ENCODE measurements at places on chromosomes 16 and 17.

DNA sequence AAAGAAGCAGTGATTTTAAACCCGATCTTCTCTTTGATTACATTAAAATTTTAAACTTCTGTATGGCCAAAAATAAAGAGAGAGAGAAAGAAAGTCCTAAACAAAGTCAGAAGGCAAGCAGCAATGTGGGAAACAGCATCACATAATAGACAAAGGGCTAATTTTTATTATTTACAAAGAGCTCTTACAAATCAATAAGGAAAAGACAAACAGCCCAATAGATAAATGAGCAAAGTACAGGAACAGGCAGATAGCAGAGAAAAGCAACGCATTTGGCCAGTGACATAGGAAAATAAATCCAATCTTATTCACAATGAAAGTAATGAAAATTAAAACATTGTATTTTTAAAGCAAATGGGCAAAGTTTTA is 93.1 kb downstream of the SALL1 start:
- no peak for DNase-seq

GRCh38 chr16:78444-79150 is 572 bp downstream of the MPG start:
- no peak for DNase-seq

- peak; percentile 63 for DNase-seq
These were observed 596 bp downstream of the MSL1 start for GRCh38 chr17:40122136-40122998.

- peak; percentile 65 for DNase-seq
These were observed at the start of gene NAE1 for GRCh38 chr16:66830422-66831404. TSS of gene NAE1 (minus strand) at chr16:66830976. CDS start at chr16:66830899, 77 bp downstream.

GRCh38 chr17:16378636-16379282 is 2.1 kb upstream of the UBB start:
- DNase-seq: no peak

GRCh38 chr17:47962901-47963300 is 5.2 kb upstream of the PRR15L start:
- no peak for DNase-seq

DNA sequence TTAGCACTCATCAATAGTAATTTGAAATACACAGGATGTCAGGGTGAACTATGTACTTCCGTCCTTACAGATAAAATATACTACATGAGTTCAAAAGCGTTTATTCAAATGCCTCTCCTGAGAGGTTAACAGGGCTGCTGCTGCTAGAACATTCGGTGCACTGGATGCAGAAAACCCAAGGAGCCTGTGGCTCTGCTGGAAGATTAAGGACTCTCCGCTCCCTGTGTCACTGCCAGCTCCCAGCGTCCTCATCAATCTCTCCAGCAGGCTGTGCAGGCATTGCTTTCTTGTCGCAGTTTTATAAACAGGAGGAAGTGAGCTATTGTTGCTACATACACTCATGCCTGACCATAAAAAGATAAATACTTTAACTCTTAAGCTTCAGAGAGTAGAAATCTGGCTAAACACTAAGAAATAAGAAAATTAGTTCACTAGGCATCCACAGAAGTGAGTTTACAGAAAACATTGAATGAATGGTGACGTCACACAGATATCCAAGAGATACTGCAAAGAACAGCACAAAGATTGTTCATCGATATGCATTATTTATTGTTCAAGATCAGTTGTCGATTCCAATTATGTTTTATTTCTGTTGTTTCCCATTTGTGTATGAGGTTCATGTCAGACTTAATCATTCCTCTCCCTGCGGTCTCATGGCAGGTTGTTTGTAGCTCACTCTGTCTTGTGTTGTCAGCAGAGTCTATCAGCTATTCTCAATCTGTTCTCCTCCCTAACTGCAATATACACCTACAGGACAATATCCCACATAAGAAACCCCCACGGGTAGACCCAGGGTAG is 127.9 kb upstream of the MON1B start:
- DNase-seq: no peak

DNA sequence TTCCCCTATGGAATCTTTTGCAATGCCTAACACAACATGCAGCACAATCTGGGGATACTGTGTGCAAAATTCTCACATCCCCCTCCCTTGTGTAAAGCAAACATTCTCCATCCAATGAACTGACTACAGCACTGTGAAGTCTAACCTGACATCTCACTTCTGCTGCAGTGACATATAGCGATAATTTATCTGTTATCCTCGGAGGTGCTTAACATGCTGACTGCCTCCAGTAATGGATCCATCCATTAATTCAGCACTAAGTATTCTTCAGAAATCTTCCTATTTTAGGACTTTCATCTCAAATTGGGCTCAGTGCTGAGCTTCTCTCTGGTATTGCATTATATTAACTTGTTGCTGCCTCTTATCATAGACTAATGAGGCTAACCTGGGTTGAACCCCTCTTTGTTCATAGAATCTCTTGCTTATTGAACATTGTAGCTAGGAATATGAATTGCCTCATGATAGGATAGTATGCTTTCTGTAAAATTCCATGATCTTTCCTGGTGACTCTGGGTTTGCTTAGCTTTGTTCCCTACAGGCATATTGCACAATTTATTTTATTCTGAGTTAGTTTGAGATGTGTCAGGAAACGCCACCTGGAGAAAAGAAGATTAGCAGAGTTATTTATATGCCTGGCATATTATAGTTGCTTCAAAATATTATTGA is 187.9 kb downstream of the CNTNAP4 start:
- DNase-seq: no peak

DNA sequence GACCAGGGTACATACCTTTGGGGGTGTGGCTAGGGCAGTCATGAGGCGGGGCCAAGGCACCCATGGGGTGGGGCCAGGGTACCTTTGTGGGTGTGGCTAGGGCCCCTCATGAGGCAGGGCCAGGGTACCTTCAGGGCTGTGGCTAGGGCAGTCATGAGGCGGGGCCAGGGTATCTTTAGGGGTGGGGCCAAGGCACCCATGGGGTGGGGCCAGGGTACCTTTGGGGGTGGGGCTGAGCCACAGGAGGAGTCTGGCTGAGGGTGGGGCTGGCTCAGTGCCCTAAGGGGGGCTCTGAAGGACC is 3.5 kb downstream of the GNG13 start:
- no peak for DNase-seq

DNA sequence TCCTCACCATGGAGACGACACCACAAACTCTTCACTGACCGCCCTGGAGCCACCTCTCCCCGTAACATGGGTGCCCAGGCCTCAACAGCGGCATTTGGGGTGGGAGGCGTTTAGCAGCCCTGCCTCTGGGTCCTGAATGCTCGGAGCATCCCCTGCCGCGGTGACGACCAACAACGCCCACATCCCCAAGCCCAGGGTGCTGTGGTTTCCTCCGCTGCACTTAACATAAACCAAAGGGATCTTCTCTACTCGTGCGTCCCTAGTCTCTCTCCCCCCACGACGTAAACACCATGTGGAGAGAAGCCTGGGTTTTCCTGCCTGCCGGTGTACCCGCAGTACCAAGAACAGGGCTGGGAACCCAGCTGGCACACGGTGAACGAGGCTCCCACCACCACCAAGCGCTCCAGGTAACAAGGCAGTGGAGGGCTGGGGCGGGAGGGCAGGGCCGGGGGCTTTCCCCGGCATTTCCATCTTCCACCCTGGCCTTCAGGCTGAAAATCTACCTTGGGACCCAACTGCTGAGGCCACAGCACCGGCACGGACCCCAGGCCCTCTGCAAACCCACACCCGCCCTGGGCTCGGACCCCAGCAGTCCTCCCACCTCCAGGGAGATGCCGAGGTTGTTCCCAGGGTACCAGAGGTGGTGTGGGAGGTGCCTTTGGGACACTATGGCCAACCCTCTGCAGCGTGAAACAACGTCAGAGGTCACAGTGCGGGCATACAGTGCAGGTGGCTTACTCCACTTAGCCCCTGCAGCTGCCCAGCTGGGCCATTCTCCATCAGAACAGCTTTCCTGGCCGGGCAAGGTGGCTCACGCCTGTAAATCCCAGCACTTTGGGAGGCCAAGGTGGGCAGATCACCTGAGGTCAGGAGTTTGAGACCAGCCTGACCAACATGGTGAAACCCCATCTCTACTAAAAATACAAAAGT is 54.3 kb downstream of the TIMM22 start:
- DNase-seq: no peak

DNA sequence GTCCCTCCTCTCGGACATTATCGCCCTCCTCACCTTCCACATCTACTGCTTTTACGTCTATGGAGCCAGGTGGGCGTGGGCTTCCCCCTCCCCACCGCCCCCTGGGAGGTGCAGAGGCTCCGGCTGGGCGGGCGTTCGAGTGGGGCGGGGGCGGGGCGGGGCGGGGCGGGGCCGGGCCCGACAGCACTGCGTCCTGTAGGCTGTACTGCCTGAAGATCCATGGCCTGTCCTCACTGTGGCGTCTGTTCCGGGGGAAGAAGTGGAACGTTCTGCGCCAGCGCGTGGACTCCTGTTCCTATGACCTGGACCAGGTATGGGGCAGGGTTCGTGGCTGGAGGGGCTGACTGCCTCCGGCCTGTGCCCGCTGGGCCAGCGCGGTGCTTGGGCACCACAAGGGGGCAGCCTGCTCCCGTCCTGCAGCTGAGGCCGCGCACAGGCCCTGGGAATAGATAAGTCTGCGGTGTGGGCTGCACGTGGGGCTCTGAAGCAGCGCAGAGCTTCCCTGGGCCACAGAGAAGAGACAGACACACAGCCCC is 9.2 kb downstream of the PIGQ start:
- peak; percentile 72 for DNase-seq

DNA sequence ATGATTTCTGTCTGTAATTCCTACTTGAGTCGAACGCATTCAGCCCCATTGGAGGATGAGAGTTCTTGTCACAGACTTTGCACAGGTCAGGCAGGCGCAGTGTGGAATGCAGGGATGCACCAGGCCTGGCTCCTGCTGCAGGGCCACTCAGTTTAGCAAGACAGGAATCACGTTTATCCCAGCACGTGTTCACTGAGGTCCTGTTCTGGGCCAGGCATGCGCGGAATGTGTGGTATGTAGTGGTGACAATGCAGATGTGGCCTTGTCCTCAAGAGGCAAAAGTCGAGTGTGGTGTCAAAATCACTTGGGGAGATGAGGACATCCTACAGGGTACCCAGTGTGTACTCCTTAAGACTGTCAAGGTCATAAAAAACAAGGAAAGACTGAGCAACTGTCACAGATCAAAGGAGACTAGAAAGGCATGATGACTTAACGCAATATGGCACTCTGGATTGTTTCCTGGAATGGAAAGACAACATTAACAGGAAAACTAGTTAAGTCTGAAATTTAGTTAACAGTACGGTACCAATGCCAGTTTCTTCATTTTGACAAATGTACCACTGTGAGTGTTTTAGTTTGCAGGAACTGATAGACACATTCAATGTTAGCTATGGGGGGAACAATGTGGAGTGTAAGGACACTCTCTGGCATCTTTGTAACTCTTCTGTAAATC is 121.5 kb upstream of the ADAMTS18 start:
- no peak for DNase-seq

GRCh38 chr16:31187808-31188189 is 7.9 kb downstream of the FUS start:
- no peak for DNase-seq

- peak; percentile 56 for DNase-seq
These were observed 98.6 kb downstream of the USP22 start for GRCh38 chr17:20944014-20944865.

DNA sequence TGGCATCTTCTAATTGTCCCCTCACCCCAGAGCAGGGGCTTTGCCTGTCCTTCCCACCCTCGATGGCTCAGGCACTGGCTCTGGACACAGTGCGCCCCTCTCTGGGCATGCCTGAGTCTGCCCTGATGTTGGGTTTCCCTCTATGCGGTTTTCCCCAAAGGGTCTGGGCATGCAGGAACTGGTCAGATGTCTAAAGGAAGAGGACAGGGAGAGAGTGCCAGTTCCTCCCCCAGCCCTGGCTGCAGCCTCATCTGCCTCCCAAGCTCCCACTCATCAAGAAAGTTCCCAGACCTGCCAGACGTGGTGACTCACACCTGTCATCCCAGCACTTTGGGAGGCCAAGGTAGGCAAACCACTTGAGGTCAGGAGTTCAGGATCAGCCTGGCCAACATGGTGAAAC is 41.3 kb upstream of the PABPN1L start:
- no peak for DNase-seq

- no peak for DNase-seq
These were observed 80.9 kb upstream of the C17orf78 start for GRCh38 chr17:37294888-37295287.

DNA sequence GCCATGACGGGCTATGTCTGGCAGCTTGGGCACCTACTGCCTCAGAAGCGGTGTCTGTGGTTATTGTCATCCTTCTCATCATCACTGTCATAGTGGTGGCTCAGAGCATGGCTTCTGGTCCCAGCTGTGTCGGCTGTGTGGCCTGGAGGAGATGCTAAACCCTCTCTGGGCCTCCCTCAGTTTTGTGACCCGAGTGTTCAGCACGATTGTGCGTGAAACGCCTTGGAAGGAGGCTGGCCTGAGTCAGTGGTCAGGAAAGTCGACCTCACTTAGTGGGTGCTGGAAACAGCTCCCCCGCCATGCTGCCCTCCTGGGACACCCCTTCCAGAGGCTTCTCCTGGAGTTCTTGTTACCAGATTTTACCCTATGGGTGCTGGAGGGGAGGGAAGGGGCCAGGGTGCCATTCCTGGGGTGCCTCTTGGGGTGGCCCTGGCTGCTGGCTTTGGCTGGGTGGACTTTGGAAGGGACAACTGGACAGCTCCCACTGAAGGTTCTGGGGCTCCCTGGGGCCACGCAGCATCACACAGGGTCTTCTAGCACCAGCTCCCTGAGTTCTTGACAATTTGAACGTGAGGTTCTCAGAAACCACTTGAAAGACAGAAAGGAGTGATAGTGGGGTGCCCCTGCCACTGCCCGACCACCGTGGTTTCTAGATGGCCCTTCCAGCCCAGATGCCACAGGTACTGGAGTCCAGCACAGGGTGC is 226.5 kb upstream of the GSE1 start:
- no peak for DNase-seq

DNA sequence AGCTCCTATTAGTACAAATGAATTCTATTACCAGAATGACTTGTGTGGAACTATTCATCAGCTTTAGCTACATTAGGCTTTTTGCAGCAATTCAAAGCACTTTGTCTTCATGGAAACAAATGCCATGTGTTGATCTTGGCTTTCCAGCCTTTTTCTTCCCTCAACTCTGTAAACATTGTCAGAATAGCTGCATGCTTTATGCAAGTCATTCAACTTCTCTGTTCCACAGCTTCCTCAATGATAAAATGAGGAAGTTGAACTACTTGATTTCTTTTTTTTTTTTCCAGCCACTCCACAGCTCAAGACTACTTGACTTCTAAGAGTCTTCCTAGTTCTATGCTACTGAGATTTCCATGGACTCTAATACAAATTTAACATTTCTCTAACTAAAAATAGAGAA is 41.1 kb downstream of the KIAA0753 start:
- no peak for DNase-seq

DNA sequence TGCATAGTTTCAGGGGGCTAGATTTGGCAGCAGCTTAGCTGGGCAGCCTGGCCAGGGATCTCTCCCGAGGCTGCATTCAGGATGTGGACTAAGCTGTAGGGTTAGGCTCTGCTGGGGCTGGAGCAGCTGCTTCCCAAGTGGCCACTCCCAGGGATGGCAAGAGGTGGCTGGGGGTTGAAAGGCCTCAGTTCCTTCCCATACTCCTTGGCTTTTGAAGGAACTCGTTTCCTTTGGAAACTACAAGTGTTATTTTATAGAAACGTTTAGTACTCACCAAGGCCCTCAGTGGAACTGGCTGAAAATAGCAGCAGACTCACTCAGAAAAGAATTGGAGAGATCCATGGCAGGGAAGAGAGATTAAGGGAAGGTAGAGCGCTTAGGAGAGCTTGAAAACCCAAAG is 76.4 kb downstream of the WWP2 start:
- no peak for DNase-seq

GRCh38 chr17:32516450-32516849 is 29.7 kb downstream of the CDK5R1 start:
- no peak for DNase-seq

GRCh38 chr17:81735264-81736102 is 23.4 kb downstream of the SLC25A10 start:
- DNase-seq: no peak

Data from gastrocnemius medialis (tissue), 4 donors.